ENCODE measurements at places on chromosomes 1 and 21.

- no peak for DNase-seq
Observed at GRCh38 chr1:185860311-185860710, 126.1 kb downstream of the HMCN1 start.

- DNase-seq: no peak
Observed at GRCh38 chr21:38817371-38818324, 11.9 kb downstream of the ETS2 start.

GRCh38 chr1:181185461-181185860 lies 97.0 kb downstream of the IER5 start:
- DNase-seq: no peak

DNA sequence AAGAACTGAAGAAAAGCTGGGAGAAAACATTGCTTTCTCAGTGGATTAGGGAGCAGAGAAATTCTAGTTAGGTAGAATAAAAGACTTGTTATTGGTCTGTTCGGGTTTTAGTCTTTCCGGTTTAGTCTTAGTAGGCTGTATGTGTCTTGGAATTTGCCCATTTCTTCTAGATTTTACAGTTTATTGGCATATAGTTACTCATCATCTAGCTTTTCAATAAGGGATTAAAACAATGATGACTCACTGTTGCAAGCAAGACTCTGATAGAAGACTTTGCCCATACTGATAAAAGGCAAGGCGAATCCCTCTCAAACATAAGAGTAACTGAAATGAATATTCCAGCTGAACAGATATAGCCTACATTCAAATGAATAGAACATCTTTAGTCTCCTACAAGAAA lies 62.3 kb downstream of the GPR137B start:
- DNase-seq: no peak

DNA sequence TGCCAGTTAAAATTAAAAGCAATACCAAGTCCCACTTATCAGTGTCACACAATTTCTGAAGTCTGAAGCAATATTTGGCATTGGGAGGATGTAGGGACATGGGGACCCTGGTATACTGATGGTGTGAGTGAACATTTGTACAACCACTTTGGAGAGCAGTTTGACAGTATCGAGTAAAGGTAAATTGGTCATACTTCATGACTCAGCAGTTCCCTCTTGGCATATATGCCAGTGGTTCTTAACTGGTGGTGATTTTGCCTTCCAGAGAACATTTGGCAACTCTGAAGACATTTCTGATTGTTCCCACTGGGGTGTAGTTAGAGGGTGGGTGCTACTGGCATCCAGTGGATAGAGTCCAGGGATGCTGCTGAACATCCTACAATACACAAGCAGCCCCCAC lies 19.7 kb downstream of the FMOD start:
- DNase-seq: no peak

GRCh38 chr1:36436821-36437220 lies 13.4 kb downstream of the OSCP1 start:
- no peak for DNase-seq

DNA sequence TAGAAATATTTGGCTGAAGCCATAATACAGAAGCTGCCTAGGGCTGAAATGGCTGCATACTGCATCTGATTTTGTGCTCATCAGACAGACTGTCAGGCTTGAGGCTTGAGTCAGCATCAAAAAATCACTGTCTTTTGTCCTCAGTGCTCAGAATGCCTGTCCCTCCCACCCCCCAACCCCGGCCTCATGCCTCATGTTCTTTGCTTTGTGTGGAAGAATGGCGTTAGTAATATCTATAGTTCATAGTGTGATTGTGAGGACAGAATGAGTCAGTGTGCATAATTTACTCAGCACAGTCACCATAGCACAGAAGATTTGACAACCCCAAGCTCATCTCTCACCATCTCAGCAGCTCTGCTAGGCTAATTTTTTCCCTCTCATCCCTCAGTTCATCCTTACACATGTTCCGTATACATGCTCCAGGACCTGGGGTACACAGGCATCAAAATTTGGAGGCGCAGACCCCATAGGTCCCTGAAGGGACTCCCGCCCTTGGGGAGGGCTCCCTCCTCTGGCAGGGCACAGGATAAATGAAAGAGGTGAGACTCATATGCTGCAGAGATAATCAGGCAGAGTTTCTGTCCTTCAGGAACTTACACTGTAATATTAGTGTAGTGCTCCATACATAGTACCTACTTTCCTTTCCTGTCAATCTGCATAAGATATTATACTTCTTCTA lies 159.1 kb upstream of the C8B start:
- no peak for DNase-seq

GRCh38 chr1:67753776-67754525 lies 69.0 kb downstream of the GADD45A start:
- DNase-seq: no peak

GRCh38 chr1:51901151-51901550 lies 22.6 kb upstream of the NRDC start:
- no peak for DNase-seq

DNA sequence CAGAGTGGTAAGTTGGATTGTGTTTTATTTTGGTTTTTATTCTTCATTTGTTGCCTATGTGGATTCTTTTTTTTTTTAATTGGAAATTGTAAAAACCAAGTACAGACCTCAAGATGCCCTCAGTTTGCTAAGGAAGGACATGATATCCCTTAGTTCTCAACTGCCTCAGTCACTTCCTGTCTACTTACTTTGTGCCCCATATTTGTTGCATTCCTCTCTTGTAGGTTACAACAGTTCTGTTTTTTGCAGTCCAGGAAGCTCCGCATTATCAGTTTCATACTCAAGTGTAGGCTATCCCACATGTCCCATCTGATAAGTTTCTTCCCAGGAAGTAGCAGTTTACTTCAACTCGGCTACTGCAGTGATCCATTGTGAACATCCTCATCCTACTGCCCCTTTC lies 82.0 kb downstream of the RPAP2 start:
- DNase-seq: no peak

- DNase-seq: no peak
Observed at GRCh38 chr1:186620566-186621350, 59.5 kb downstream of the PTGS2 start.

- DNase-seq: no peak
Observed at GRCh38 chr1:234907940-234908405, 220.7 kb downstream of the TOMM20 start.

- DNase-seq: no peak
Observed at GRCh38 chr21:14545906-14546480, at the start of gene SAMSN1. Gene SAMSN1 (minus strand): TSS chr21:14546315. CDS start chr21:14546261, 54 bp downstream.

DNA sequence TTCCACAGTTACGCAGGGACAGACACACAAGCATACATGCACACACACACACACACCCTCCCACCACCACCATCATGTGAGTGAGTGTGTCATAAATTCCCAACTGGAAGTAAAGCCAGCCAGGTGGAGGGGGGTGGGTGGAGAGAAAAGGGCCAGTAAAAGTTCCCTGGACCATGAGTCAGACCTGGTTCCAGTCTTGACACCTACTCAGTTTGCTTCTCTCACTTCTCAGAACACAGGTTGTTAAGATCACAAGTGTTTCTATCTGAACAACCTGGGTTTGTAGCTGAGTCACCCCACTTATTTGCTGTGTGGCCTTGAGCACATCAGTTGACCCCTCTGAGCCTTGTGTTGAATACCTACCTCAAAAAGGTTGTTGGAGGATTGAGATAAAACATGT lies 9.6 kb downstream of the EPHA10 start:
- DNase-seq: no peak

- DNase-seq: no peak
Observed at GRCh38 chr1:19635646-19636045, 8.5 kb upstream of the NBL1 start.

DNA sequence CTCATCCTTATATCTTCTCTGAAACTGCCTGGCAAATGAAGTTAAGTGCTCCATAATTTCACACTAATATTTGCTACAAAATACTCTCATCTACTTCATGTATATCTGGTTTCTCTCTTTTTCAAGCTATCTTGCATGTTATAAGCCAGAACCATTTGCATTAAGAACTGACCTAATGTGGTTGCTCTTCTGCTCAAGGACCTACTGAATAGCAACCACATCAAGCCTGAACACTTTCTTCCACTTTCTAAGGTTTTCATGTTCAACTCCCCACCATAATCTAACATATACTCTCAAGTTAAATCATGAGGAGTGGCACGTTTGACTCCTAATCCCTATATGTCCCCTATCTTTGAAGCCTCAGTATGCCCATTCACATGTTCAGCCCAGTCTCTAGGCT lies 27.2 kb downstream of the RGS1 start:
- DNase-seq: no peak

DNA sequence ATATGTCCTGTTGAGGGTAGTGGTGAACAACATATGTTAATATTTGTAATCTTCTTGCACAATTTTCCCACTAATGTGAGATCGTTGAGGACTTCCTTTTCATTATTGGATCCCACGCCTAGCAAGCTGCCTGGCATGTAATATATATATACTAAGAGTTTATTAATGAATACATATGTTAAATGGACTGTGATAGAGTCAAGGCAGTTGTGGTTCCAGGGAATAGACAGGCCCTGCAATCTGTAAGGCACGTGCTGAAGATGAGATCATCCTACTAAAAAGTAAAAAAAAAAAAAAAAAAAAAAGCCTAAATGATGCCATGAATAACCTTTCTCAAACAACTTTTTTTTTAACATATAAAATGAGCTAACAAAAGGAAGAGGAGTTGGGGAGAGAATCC lies 28.9 kb downstream of the PLPPR5 start:
- DNase-seq: no peak

- no peak for DNase-seq
Observed at GRCh38 chr1:101697072-101697471, 299.7 kb downstream of the OLFM3 start.

GRCh38 chr1:29499104-29499650 lies 262.9 kb downstream of the PTPRU start:
- DNase-seq: no peak

DNA sequence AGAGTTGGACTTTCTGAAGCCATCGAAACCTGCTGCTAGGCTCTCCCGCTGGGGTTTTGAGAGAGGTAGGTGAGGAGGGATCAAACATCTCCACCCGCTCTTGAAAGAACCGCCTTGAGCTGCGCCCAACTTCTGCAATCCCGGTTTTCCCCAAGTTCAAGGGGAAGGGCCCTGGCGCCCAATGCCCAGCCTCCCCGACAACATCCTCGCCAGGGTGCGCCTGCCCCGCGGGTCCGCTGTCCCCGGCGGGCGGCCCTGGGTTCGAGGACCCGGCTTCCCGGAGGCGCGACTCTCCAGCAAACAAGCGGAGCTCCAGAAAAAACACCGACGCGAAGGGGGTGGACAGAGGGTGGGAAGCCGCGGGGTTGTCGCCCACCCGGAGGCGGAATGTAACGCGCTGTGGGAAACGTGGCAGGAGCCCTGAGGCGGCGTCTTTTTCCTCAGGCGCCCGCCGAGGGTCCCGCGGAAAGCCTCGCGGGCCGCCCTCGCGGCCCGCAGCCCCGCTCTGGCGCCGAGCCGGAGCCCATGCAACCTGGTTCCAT lies 607 bp downstream of the BTG3 start:
- no peak for DNase-seq

GRCh38 chr21:31110430-31110829 lies 72.2 kb upstream of the KRTAP19-8 start:
- DNase-seq: no peak

DNA sequence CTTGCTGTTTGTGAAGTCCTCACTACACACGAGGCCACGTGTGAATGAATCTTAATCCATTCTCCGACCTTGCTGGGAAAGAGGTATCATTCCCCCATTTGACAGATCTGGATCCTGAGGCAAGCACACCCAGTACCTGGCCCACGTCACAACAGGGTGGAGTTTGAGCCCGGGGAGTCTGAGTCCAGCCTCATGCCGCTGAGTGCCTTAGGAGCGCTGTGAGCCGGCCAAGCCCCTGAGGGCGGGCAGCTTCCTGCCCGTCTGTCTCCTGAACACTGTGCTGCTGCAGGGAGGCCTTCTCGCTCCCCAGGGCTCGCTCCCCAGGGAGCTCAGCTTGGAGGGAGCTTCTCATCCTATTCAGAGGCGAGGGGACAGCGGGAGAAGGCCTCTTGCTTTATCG lies 29.7 kb downstream of the SLC45A1 start:
- DNase-seq: no peak

DNA sequence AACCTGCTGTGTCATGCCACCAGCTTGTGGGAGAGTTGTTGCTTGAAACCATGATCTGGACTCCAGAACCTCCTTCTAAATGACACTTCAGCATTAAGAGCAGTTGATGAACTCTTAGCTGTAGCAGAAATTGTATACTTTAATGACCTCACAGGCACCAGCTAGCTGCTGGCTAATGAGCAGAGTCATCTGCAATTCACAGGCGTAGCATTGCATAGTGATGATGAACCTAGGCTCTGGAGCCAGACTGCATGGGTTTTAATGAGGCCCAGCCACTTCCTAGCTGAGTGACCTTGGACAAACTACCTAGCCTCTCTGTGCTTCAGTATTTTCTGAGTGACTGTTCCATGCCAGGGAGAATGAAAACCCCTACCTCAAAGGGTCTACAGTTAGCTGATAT lies 407.1 kb downstream of the LMO4 start:
- no peak for DNase-seq

DNA sequence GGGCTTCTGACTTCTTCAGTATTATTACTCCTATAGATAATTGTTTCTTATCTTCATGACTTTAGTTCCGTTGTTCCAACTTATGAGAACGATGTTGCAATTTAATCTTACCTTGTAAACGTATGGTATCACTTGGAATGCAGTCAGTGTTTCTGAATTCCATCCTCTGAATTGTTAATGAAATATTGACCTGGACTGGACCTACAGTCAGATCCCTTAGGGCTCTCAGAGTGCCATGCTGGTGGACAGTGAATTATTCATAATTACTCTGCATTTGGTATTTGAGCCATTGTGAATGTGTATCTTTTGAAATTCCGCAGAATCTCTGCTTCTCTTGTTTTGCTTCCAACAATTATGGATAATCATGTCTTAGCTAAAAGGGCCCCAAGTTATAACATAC lies 72.3 kb downstream of the PRDM2 start:
- DNase-seq: no peak

- no peak for DNase-seq
Observed at GRCh38 chr1:18257778-18258177, 150.2 kb downstream of the IGSF21 start.

- no peak for DNase-seq
Observed at GRCh38 chr1:212754193-212754592, 37.4 kb downstream of the NSL1 start.

GRCh38 chr1:176243746-176244145 lies 36.7 kb upstream of the COP1 start:
- no peak for DNase-seq

DNA sequence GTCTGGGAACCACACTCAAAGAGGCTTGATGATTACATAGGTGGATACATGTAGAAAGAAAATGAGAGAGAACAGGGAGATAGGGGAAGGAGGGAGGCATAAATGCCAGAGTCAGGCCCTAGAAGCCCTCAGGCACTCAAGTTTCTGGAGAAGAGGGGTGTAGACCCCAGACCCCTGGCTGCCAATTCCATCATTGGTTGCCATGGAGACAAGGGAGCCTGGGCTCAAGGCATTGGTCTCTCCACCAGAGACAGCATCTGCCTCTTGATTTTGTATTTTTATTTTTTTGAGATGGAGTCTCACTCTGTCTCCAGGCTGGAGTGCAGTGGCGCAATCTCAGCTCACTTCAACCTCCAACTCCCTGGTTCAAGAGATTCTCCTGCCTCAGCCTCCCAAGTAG lies 114.3 kb upstream of the GRIK3 start:
- DNase-seq: no peak

GRCh38 chr1:11753555-11754208 lies 8.3 kb upstream of the C1orf167 start:
- DNase-seq: no peak

All from NCI-H187 treated with DMSO at 0.1 percent for 48 hours (cell line).